Renal pelvis (tissue), 12 donors: ENCODE measurements at places on chromosomes 2 and 18. TPM values are rescaled to one million over a fixed set of nuclear protein-coding genes. Genes with fewer than 3 reads are reported as not detected.
A peak's percentile ranks its signal among the peaks of the same experiment; 100 is the strongest.

DNA sequence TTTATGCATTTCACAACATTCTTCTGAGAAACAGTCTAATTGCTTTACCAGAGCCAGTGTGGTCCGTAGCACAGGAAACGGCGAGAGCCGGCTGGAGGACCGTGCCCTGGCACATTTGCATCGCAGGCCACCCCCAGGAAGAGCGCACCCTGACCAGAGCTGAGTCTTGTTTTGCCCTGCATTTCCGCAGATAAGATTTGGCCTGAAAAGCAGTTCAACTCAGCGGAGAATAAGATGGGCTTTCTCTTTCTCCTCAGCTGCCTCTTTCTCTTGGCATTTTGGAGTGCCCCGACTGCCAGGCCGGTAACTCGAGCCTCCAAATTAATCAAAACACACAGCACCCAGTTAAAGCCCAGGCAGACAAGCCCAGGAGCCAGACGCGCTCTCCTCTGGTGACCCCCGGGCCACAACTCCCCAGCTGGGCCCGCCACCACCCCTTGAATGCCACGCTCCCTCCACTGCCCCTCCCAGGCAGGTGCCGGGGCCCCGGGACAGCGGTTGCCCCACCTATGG, 464 bp downstream of the COL4A4 start:
- DNase-seq, result peak; percentile 7

Gene CKAP2L
- polyA plus RNA-seq, result 14.8 TPM

DNA sequence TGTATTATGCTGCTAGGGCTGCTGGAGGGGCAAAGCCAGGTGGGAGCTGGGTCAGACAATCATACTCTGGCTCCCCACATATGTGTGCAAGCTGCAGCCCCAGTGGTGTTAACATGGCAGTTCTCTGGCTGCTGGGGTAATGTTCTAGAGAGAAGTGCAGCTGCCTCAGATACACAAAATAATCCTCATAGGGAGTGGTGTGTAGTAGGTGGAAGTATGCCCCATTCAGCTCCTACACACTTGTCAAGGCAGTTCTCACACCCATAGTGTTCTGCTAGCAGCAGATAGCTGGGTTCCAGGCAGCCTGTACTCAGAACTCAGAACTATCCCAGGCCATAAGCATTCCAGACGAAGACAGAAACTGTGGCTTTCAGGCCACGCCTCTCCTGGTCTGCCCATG, 87.9 kb upstream of the NT5C1B start:
- DNase-seq, result no peak

DNA sequence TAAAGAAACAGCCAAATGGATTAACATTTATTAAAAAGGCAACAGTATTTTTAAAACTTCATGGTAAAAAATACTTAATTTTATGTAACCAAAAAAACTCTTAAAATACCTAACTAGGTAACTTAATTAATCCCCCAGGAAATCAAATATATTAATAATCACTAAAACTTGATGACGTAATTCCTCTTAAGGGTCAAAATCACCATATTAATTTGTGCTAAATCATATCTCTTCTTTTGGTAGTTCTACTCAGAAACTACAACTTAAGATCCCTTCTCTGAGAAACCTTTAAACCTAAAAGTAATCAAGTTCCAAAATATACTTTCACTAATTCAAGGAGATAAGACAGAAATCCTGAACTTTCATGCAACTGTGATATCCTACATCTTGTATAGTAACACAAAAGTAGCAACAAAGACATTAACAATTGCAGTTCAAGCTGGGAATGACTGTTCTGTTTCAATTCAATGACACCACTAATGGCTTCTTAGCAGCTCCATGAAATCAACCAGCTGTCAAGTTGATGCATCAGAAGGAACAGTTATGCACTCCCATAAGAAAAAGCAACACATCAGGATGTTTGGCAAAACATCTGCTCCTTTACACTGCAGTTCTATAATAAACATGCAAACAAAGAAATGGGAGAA, 4.0 kb downstream of the BAZ2B start:
- DNase-seq, result peak; percentile 72

DNA sequence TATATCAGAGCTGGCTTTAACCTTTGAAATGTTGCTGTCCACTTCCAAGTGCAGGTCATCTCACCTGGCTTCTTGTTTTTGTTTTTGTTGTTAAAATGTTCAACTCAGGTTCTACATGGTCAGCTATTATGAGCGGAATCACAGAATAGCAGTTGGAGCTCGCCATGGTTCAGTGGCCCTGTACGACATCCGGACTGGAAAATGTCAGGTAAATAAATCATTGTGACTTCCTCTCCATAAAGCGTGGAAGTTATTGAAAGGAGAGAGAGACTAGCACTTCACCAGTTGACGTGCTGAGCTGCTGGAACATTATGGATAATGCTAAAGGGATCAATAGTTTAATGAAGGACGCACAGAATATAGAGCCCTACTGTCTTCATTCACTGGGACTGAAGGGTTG, 184.6 kb upstream of the BOD1L2 start:
- no peak for DNase-seq

DNA sequence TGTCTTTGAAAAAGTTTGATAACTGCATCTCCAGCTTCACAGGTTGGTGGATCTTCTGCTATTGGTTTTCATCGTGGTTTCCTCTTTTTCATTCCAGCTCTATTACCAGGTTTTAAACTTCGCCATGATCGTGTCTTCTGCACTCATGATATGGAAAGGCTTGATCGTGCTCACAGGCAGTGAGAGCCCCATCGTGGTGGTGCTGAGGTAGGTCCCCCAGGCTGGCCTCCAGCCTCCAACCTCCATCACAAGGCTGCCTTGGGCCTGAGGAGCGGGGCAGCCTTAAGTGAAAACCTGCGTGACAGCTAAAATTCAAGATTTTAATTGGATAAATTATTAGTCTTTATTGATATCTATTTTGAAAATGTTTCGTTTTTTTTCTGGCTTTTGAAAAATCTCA, 9.7 kb downstream of the SEC11C start:
- DNase-seq, result no peak

Gene CERS6
- polyA plus RNA-seq, result 44.3 TPM

Gene RIT2
- polyA plus RNA-seq, result not detected

- DNase-seq, result no peak
Measured at GRCh38 chr2:38152035-38152434, 76.1 kb upstream of the CYP1B1 start.

Gene SEPTIN10
- polyA plus RNA-seq, result 103 TPM

- DNase-seq, result peak; percentile 9
Measured at GRCh38 chr2:27118525-27119329, at the start of gene CGREF1. TSS of gene CGREF1 (minus strand) at chr2:27119128. CDS start at chr2:27104366, 14,762 bp downstream.

Gene UGT1A10
- polyA plus RNA-seq, result not detected

Gene ASTL
- 0.23 TPM for polyA plus RNA-seq

DNA sequence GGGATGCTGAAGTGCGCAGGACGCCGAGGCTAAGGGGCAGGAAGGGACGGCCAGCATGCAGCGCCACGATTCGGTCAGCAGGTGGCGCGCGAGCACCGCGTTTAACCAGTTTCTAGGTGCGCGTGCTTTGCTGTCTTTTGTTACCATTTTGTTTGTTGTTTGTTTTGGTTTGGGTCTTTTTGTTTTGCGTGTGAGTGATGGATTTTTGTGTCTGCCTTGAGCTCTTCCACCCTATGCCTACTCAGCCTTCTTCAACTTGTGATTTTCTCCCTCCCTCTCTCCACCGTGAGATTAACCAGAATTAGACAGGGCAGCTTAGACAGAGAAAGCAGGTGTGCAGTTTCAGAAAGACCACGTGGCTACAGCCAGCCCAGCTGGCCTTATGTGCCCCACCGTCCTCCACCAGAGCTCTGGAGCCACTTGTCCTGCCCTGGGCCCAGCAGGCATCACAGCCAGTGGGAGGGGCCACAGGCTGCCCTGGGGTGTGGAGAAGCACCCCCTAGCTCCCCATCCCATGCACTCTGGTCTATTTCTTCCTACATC, 180.2 kb downstream of the RNF144A start:
- peak; percentile 72 for DNase-seq

- DNase-seq, result peak; percentile 49
Measured at GRCh38 chr2:218186355-218186766, 19.6 kb upstream of the CXCR1 start.

Gene CRYGB
- polyA plus RNA-seq, result not detected

DNA sequence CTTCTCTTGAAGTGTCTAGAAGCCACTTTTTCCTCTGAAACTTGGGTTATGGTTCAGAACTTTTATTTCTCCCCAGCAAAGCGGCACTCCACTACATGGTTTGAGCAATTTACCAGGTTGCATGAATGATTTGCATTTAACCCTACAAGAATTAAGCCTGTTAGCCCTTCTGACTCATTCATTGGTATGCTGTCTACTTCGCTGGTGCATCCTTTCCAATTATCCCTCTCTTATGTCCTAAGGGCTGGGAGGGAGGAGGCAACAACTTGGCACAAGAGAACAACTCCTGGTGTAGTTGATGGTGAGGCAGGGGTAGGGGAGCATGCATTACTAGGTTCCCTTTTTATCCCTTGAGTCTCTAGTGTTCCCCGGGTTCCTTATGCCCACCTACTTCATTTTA, 293.4 kb upstream of the MEX3C start:
- DNase-seq, result no peak

Gene FEV
- not detected for polyA plus RNA-seq

GRCh38 chr2:197388866-197389587, 45.8 kb downstream of the SF3B1 start:
- no peak for DNase-seq

Gene ZFP36L2
- 92.4 TPM for polyA plus RNA-seq

DNA sequence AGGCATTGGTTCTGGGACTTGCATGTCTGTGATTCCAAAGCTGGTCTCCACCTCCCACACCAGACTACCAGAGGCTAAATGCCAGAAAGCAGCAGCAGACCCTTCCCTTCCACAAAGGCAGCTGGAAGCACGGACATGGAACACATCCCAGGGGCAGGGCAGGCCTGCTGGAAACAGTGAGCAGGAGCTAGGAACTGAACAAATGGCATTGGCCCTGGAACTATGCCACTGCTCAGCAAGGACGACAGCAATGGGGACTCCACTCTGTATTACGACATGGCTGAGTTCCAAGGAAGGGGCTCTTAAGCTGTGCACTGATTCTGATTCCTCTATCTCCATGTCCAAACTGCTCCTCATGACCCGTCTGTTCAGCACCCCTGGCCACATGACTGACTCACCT, 77.8 kb upstream of the TFCP2L1 start:
- DNase-seq, result no peak

DNA sequence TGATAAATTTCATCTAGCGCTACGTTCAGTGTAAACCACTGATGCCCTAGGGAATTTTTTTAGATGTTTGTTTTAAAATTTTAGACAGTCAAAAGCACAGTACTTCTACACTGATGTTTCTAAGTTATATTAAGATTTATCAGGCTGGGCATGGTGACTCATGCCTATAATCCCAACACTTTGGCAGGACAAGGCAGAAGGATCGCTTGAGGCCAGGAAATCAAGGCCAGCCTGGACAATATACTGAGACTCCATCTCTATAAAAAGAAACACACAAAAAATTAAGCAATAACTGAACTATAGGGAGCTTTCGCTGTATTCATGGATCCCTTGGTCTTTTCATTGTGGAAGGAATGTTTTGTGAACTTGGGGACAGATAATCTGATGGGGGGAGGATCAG, 50.6 kb upstream of the MAPRE2 start:
- no peak for DNase-seq
